ENCODE measurements at places on chromosomes 3 and 15.

- peak; percentile 58 for DNase-seq
These were observed 5.0 kb upstream of the AP3S2 start for GRCh38 chr15:89898614-89899294.

- DNase-seq = no peak
These were observed 23.8 kb upstream of the PSMD6 start for GRCh38 chr3:64046996-64047594.

DNA sequence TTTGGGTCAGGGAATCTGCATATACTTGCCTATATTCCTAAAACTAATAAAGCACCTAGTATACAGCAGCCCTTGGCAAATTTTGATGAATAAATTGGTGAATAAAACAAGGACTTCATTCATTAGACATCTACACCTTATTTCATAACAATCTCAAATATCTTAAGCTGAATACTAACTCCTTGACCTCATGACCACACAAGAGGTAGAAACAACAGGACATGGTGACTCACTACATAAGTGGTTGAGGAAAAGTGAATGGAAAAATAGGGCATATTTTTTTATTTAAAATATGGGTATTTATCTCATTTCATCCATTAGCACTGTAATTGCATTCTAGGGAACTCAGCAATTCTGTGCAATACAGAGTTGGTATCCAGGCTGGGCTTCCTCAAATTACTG lies 7.8 kb upstream of the STAC start:
- DNase-seq = no peak

DNA sequence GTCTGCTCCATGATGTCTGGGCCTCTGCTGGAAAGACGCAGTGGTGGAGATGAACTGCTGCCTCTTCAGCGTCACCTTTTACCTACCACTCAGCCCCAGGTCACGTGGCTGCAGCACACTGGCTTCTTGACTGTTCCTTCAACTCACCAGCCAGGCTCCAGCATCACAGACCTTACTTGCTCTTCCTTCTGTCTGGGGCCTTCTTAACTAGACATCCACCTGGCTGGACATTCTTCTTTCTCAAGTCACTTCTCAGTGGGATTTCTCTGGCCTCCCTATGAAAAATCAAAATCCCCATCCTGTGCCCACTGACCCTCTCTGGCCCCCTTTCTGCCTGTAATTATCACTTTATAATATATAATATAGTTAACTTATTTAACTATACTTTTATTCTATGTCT lies 29.7 kb upstream of the NSMCE3 start:
- DNase-seq = no peak

DNA sequence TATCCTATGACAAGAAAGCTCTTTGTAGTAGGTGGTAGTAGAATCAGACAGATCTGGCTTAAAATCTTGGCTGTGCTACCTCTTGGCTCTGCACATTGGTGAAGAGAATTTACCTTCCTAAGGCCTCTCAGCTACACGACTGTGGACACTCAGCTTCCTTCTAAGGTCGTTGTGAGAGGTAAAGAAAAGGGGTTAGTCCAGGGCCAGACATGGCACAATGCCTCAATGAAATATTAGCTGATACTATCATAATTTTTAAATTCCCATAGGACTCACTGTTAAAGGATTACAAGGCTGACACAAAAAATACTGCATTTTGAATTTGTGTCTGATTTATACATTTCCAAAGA lies 80.4 kb downstream of the IGF1R start:
- no peak for DNase-seq

DNA sequence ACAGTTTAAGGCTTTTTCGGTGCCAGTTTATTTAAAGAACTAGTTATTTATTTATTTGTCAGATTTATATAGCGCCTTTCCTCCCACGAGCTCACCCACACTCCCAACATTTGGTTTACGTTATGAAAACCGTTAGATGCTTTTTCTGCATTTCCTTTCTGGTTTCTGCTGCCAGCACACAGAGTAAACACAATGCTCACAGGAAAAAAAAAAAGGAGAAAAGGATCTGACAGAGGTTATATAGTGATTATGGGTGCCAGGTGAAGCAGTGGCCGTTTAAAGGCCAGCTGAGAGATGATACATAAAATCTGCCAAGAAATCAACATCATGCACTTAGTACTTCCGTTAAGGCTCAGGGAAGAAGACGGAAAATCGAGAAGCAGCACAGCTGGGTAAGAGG lies 37.9 kb downstream of the ETV5 start:
- DNase-seq = no peak

GRCh38 chr3:175297216-175297615 lies 438.1 kb downstream of the NAALADL2 start:
- no peak for DNase-seq

DNA sequence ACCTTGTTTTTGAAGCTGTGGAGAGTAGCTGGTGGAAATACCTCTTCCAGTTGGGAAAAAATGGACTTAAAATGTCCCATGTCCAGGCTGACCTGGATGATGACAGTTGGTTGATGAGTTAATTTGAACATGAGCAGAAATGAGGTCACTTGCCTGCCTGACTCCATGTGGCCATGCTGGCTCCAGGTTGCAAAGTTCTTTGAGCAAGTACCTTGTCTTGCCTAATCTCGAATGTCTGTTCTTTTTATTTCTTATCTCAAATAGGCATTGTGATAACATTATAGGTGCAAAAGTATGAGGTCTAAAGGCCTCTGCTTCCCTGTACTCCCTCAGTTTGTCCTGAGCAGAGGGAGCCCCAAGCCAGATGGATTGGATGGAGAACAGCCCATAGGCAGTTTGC lies 9.0 kb downstream of the MAPKBP1 start:
- no peak for DNase-seq

DNA sequence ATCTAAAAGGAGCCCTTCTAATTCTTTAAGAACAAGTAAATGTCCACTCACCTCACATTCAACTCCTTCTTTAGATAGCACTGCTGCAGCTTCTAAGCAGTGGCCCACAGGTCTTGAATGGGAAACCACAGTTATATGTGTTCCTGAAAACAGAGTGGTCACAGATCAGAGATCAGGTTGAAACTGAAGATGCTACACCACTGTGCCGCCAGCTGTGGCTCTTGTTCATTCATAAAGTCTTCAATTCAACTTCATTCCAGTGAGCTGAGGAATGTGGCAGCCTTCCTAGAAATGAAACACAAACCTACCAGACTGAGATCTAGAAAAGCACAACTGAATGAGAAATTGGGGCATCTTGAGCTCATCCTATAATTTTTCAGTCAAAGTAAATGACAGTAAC lies 4.0 kb downstream of the PDHB start:
- DNase-seq = no peak

DNA sequence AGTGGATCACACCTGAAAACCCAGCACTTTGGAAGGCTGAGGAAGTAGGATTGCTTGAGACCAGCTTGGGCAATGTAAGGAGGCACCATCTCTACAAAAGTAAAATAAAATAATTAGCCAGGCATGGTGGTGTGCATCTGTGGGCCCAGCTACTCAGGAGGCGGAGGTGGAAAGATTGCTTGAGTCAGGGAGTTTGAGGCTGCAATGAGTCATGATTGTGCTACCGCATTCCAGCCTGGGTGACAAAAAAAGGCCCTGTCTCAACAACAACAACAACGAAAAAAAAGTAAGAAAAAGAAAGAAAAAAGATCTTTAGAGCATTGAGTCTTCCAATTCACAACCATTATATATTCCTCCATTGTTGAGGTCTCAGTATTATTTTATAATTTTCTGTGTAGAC lies 192.4 kb upstream of the DPH6 start:
- no peak for DNase-seq

- DNase-seq = no peak
These were observed 137.7 kb downstream of the MEX3B start for GRCh38 chr15:81908111-81908510.

DNA sequence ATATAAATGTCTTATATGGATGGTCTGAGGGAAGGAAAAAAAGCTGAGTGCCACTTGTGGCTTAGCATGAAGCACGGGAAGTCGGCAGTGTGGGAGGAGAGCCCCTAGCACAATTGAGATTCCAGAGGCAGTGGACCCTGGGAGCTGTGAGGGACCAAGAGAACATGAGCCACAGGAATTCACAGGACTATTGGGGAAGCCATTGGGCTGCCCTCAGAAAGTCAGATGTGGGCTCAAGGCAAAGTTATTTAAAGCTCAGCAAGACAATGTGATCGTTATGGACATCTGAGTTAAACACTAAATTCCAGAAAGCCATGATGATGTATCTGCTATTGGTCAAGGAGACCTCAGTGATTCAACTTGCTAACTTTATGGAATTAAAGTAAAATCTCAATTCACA lies 380.8 kb upstream of the IL12A start:
- DNase-seq = no peak

Measured in upper lobe of left lung (tissue), 6 donors.